Activated naive CD4-positive, alpha-beta T cell treated with anti-CD3 and anti-CD28 coated beads for 36 hours (primary cell): ENCODE measurements at places on chromosomes 13 and 19. TPM values are rescaled to one million over a fixed set of nuclear protein-coding genes. Genes with fewer than 3 reads are reported as not detected.

GRCh38 chr13:51999510-51999911, 11.7 kb downstream of the ATP7B start:
- DNase-seq: no peak

DNA sequence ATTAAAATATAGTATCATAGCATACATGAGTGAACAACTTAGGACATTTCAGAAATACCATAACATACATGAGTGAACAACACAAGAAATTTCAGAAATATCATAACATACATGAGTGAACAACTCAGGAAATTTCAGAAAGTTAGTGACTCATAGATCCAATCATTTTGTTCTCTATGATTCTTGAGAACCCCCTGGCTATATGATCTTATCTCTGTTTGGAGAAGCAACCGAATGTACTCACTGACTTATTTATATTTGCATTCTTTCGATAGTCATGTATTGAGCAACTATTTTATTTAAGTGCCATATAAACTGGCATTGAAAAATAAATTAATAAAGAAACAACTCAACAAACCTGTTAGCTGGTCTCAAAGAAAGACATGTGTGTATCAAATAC, 251.1 kb downstream of the EFNB2 start:
- DNase-seq: no peak

- peak; percentile 65 for DNase-seq
Observed at GRCh38 chr13:49240017-49240416, 7.7 kb upstream of the CDADC1 start.

GRCh38 chr13:27338816-27339215, 68.2 kb downstream of the RASL11A start:
- peak; percentile 17 for DNase-seq

AP1M2 gene
- not detected for total RNA-seq

DNA sequence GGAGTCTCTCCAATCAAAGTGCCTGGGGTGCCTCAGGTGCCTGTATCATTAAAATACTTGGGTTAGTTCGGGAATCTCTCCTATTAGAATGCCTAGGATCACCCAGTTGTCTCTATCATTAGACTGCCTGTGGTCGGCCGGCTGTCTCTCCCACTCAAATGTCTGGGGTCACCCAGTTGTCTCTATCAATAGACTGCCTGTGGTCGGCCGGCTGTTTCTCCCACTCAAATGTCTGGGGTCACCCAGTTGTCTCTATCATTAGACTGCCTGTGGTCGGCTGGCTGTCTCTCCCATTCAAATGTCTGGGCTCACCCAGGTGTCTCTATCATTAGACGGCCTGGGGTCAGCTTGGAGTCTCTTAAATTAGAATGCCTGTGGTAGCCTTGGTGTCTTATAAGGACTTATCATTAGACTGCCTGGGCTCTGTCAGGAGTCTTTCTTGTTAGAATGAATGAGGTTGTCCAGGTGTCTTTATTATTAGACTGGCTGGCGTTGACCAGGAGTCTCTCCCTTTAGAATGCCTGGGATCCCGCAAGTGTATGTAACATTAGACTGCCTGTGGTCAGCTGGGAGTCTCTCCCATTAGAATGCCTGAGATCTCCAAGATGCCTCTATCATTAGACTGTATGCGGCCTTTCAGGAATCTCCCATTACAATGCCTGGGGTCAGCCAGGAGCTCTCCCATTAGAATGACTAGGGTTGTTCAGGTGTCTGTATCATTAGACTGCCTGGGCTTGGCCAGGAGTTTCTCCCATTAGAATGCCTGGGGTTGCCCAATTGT, 1555.5 kb downstream of the UQCRFS1 start:
- DNase-seq: no peak

GRCh38 chr19:56759531-56759930, 81.0 kb downstream of the PEG3 start:
- no peak for DNase-seq

LCP1 gene
- 1,043 TPM for total RNA-seq

- no peak for DNase-seq
Observed at GRCh38 chr13:89514534-89515312, 1832.8 kb upstream of the MIR17HG start.

NLRP4 gene
- total RNA-seq: not detected

GRCh38 chr19:50793558-50794065, 3.4 kb downstream of the ACP4 start:
- DNase-seq: no peak

URAD gene
- total RNA-seq: not detected

DNA sequence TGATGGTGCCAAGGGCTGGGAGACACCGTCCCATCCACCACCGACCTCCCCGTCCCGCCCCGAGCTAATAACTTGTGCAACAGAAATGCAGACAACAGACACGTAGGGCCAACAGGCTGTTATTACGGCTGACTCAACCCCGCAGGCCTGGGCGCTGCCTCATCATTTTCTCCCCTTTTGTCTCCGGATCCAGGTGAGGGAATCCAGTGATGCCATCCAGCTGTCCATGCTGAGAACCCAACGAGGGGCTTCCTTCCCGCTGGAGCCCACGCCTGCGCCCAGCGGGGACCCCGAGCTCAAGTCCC, 6.4 kb upstream of the DIRAS1 start:
- no peak for DNase-seq

DNA sequence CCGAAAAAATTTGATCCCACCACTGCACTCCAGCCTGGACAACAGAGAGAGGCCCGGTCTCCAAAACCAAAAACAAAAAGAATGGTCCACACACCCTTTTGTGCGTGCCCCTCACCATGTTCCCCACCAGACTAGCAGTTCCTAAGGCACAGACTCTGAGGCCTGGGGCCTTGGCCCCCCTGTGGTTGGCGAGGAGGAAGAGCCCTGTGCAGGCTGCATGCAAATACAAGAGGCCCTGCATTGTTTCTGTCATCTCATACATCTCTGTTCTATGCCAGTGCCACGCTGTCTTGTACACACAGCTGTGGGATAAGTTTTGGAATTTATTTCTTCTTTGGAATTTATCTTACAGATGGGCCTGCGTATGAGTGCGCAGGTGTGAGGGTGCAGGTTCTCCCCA, 4.7 kb upstream of the YJEFN3 start:
- DNase-seq: no peak

PTH2 gene
- total RNA-seq: not detected

- DNase-seq: no peak
Observed at GRCh38 chr13:62799038-62799535, 1383.4 kb upstream of the PCDH20 start.

CEACAM8 gene
- total RNA-seq: not detected

- DNase-seq: no peak
Observed at GRCh38 chr13:111061358-111062045, 53.6 kb upstream of the ARHGEF7 start.

- no peak for DNase-seq
Observed at GRCh38 chr19:51641648-51642047, 5.0 kb downstream of the SIGLEC14 start.

DNA sequence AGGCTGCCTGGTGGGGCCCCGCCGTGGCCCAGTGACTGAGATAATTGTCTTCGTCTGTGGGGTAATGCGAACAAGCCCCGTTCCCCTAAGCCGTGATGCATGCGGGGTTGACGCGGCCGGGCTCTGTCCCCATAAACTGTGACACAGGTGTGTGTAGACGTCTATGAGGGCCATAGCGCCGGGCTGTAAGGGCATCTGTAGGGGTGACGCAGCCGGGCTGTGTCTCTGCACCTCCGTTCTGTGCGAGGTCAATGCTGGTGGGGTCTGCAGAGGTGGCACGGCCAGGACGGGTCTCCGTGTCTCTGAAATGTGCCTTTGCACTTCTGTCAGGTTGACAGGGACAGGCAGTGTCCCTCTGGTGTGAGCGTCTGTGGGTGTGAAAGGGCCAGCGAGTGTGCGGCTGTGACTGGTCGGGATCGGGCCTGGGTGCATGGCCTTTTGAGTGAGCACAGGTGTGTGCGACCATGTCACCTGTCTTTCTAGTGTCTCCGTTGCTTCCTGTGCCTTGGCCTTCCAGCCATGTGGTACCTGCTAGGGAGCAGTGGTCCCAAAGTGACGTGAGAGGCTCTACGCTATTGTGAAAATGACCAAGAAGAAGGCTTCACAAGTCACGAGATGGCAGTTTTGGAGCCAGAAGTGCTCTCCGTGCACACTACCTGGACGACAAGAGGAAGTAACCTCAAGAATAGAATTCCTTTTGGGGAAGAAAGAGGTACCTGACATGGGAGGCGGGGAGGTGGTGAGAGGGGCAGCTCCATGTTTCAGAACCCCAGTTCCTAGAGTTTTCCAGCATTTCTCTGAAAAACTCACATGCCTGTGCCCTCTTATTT, 16.4 kb upstream of the ZNF331 start:
- DNase-seq: peak; percentile 27

GRCh38 chr13:59801107-59801880, 362.4 kb downstream of the DIAPH3 start:
- DNase-seq: no peak

- no peak for DNase-seq
Observed at GRCh38 chr19:23321953-23322549, 71.9 kb upstream of the ZNF724 start.
